ENCODE measurements at places on chromosomes 2 and 18.

GRCh38 chr2:197152451-197153228, 157.9 kb downstream of the ANKRD44 start:
- DNase-seq: no peak

- no peak for DNase-seq
These were observed 443.9 kb downstream of the PID1 start for GRCh38 chr2:228827056-228827700.

GRCh38 chr2:237482485-237482884, 4.6 kb upstream of the MLPH start:
- no peak for DNase-seq

DNA sequence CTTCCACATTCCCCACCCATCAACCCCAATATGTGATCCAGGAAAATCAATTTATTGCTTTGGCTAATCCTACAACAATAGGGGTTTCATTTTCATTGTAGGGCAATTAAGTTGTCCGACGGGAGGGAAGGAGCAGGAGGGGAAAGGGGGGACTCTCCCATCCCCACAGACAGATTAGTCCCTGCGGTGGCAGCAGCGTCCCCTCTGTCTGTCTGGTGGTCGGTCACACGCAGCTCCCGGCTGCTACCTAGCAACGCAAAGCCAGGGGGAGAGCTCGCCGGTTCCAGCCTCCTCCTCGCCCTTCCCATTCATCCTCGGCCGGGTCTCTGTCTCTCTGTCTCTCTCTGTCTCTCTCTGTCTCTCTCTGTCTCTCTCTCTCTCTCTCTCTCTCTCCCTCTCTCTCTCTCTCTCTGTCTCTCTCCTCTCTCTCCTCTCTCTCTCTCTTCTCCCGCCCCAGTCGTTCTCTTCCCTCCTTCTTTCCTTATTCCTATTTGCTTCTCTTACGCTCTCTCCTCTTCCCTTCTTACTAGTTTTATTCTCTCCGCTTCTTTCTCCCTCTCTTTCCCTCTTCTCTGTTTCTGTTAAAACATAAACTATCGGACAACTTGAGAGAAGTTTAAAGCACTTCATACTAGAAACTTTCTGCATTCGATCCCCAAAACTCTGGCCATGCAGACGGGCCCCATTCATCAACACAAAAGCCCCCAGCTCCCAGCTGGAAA, 1.2 kb downstream of the LRP2 start:
- no peak for DNase-seq

GRCh38 chr18:2879889-2880288, 33.1 kb downstream of the EMILIN2 start:
- no peak for DNase-seq

GRCh38 chr18:56508370-56509036, 129.9 kb downstream of the TXNL1 start:
- no peak for DNase-seq

DNA sequence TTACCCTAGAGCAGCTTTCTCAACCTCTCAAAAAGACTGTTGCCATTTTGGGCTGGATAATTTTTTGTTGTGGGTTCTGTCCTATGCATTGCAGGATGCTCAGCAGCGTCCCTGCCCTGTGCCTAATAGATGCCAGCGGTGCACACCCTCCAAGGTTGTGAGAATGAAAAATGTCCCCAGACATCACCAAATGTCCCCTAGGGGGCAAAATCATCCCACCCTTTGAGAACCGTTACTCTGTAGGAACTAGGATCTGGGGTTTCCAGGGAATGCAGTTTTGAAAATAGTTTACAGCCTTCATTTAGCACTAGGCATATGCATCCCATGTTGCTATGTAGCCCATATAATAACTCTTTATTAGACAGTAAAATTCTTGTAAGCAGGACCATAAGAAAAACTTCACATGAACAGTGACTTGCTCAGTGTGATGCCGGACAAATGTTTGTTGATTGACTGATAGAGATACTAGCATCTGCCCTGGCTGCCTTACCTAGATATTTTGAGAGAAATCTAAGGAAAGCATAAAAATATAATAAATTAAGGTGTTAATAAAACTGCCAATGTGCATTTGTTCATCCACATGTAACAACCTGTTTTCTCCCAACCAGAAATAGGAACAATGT, 79.2 kb upstream of the EPC2 start:
- DNase-seq: no peak

GRCh38 chr2:32342801-32343200, 14.0 kb upstream of the BIRC6 start:
- no peak for DNase-seq

DNA sequence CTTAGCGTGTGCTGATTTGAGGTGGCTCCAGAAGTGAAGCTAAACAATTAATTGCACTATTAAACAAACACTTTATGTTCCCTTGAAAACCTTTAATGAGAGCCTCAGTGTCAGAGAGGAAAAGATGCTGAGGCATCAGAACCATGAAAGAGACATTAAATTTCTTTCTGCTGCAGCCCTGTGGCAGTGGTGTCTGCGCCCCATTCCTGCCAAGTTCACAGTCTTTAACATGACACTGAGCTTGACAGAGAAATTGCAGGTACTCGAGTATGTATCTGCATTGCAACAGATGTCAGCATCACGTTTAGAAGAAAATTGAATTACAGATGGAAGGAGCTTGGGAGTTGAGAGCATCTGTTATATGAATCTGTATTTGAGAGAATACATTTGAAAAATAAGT, 111.3 kb upstream of the CREB1 start:
- no peak for DNase-seq

- no peak for DNase-seq
These were observed 220.7 kb downstream of the IRS1 start for GRCh38 chr2:226578879-226579278.

DNA sequence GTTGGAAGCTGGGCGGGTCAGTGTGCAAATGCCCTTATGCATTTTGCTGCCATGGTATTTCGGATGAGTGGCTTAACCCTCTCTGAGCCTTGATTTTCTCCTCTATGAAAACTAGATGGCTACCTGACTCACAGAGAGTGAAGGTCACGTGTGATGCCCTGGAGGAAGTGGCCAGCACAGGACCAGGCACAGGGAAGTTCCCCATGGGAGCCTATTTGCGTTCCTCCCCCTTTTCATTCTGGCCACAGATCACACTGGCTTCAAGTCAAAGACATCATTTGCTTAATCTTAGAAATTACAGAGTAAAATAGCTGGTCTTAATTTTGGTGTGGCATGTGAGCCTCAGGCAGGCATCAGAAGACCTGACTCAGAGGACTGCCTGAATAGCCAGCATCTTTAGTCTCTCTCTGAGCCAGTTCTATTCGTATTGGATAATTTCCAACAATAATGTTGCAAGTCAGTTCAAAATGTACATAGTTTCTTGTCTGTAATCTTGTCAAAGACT, 57.6 kb upstream of the CD302 start:
- DNase-seq: no peak

DNA sequence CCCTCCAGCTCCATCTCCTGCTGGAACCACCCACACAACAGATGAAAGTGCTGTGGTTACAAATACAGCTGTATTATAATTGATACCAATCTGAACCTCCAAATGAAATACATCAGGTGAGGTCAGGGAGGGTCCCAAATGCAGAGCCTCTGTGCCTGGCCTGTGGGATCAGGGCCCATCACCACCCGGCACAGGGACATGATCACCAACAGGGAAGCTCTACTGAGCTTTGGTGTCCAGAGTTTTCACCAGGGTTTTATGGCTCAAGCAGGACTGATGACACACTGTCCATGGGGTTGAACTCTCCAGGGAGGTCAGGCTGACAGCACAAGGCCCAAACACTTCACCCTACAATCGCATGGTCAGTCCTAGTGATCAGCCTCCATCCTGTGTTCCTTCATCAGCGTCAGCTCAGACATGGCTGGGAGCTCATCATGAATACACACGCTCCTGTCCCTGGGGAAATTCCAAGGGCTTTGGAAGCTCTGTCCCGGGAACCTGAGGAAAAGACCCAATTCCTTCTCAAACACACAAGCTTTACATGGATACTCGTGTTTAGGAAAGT, 3.9 kb upstream of the PXDN start:
- DNase-seq: no peak

GRCh38 chr18:63472380-63472779, 4.4 kb upstream of the SERPINB5 start:
- no peak for DNase-seq

- DNase-seq: no peak
These were observed 51.3 kb downstream of the C2orf76 start for GRCh38 chr2:119315241-119315925.

DNA sequence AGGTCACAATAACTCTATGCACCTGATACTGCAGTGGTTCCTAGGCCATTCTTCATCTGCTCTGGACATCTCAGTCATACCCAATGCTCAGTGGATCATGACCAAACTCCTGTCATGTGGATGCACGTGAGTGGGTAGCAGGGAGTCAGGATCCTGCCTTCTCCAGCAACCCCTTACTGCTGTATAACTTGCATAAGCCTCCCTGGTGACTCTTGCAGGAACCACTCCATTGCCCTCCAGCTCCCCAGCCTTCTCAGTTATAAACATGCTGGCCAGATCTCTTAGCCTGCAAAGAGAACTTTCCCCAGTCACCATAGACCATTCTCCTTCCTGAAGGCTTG, 98.6 kb upstream of the ZNF397 start:
- no peak for DNase-seq

GRCh38 chr18:68763083-68763482, 34.8 kb upstream of the CCDC102B start:
- no peak for DNase-seq

- DNase-seq: no peak
These were observed 28.6 kb downstream of the ITGA6 start for GRCh38 chr2:172456002-172456401.

GRCh38 chr2:3202926-3203325, 174.7 kb downstream of the EIPR1 start:
- no peak for DNase-seq

GRCh38 chr2:64104933-64105332, 39.3 kb downstream of the PELI1 start:
- no peak for DNase-seq

DNA sequence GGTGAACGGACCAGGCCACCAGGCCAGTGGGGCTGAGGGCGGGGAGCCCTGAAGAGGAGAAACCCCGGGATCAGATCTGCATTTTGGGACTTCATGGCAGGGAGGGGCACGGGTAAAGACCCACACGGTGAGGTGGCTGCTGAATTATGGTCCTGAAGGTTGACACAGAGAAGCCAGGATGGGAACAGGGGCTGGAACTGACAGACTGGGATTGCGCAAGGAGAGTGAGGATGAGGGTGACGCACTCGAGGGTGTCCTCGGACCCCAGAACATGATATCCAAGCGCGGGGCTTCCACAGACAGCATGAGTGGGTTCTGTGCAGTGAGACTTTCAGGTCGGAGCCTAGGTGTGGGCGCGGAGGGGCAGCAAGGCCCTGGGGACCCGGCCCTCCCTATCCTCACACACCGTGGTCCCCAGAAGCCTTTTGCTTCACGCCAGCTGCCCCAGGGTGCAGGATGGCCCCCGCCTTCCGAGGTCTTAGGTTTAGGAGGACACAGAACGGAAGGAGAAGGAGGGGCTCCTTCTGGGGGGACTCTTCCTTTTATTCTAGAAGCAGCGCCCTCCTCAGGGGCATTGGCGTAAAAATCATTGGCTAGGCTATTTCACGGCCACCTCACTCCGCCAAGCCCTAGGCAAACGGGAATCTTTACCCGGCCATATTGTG, 416.8 kb upstream of the HS6ST1 start:
- no peak for DNase-seq

DNA sequence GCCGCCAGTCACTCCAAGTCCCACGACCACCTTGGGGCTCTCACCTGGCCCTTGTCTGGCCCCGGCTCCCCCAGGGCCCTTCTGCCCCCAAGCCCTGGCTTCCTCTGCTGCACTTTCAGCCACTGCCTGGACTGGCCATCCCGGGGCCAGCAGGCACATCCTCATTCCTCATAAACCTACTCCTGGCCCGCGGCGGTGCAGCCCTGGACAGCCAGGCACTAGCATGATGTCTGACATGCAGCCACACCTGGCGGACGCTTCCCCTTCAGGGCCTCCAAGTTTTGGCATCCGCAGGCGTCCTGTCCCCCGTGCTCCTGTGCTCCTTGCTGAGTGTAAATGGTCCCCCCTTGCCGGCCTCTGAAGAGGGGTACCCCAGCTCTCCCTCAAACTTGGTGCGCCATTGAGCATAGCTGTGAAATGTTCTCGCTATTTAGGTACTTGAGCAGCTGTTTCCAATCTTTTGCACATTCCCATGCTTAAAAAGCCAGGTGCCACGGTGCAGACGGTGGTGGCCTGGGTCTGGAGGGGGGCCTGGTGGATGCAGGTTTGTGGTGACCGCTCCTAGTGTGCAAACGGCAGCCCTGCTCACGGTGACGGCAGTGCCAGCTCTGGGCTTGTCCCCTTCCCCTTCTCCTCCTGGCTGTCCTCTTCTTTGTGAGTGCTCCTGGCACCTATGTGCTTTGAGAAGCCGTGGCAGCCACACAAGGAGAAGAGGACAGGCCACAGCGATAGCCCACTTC, 123.8 kb downstream of the MBP start:
- no peak for DNase-seq

- DNase-seq: no peak
These were observed 21.6 kb downstream of the CIB4 start for GRCh38 chr2:26619521-26619951.
